ENCODE measurements at places on chromosomes 4 and X. TPM values are rescaled to one million over a fixed set of nuclear protein-coding genes. Genes with fewer than 3 reads are reported as not detected.

Gene SYNPO2
- total RNA-seq, result 178 TPM

GRCh38 chrX:135302269-135302873, 6.9 kb upstream of the ETDC start:
- H3K27ac ChIP-seq, result no peak overlapping the region
- no peak for DNase-seq
- no peaks in the 10 kb centered on the region for H3K4me1 ChIP-seq
- H3K4me3 ChIP-seq, result no peak overlapping the region

Gene HTRA3
- total RNA-seq, result 52.6 TPM

Gene GAB3
- 2.9 TPM for total RNA-seq

GRCh38 chr4:78293821-78294301, 236.7 kb downstream of the FRAS1 start:
- H3K4me1 ChIP-seq, result no peaks in the 10 kb centered on the region
- H3K27me3 ChIP-seq, result no peaks in the 10 kb centered on the region
- DNase-seq, result no peak

DNA sequence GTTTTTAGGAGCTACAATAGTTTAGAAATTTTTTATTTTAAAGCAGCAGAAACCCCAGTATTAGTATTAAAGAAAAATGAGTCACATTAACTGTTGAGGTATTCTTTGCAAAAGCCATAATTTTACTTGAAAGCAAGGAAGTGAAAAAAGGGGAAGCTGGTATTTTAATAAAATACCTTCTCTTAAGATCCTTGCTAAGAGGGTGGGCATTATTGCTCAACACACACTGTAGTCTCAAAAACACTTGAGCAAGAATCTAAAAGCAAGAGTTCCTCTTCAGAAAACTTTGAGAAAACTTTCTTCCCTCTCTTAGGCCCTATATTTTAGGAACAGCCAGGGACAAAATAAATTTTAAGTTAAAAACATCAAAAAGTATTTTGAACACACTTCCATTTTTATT, 259.4 kb upstream of the DIAPH2 start:
- H3K4me1 ChIP-seq, result no peaks in the 10 kb centered on the region
- no peak overlapping the region for H3K4me3 ChIP-seq
- no peak overlapping the region for H3K27ac ChIP-seq
- no peaks in the 10 kb centered on the region for H3K36me3 ChIP-seq
- no peak for DNase-seq
- no peaks in the 10 kb centered on the region for H3K27me3 ChIP-seq

DNA sequence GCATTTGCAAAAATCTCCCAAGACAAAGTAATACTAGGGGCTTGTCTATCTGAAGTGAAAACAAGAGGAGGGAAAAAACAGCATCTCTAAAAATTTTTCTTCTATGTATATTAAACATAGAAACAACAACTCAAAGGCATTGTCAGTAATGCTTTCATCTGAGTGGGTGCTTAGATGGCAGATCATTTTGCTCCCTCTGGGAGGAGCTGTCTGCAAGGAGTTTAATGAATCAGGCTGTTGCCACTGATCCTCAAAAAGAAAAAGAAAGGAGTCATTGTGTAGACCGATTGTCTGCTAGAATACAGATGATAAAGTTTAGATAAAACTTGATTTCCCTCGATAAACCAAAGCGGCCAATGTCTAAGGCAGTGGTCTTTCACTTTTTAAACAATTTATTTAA, 49.7 kb upstream of the KLHL8 start:
- DNase-seq, result no peak
- no peaks in the 10 kb centered on the region for H3K27me3 ChIP-seq
- H3K4me3 ChIP-seq, result no peak overlapping the region
- H3K4me1 ChIP-seq, result no peaks in the 10 kb centered on the region
- H3K36me3 ChIP-seq, result no peaks in the 10 kb centered on the region

DNA sequence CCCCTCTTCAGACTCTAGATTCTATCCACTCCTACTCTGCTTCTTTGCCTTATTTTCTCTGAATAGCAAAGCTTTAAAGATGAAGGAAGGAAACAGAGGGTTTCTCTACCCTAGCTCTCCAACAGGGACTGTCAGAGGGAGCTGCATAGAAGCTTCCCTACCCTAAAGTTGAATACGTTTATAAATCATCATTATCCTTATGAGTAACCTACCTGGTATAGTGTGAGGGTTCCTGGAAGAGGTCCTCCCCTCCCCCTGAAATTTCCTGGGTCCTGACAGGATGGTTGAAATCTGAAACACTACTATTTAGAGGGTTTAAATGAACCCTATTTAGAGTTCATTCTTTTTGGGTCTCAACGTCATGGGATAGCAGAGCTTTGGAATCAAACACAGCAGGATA, 187.0 kb upstream of the RBPJ start:
- no peak overlapping the region for H3K4me3 ChIP-seq
- no peak overlapping the region for H3K27ac ChIP-seq
- H3K4me1 ChIP-seq, result no peaks in the 10 kb centered on the region
- H3K27me3 ChIP-seq, result no peaks in the 10 kb centered on the region
